ENCODE measurements at places on chromosomes 3 and 15.

DNA sequence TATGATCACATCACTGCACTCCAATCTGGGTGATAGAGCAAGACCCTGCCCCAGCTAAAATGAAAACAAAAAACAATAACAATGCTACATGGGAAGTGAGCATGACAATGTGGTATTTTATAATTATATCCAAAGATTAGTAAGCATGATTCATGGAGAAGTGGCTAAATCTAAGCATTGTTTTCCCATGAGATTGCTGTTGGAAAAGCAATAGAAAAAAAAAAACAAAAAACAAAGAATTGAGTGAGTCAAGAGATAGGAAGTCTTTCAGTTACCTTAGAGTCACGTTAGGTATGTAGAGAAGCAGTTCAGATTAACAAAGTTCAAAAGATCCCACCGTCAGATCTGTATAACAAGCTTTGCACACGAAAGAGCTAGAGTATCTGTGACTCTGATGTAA is 210.3 kb upstream of the CNTN6 start:
- no peak for DNase-seq

- no peak for DNase-seq
These were observed 15.4 kb downstream of the DPH3 start for GRCh38 chr3:16249336-16249735.

GRCh38 chr15:88894819-88895767 is at the start of gene HAPLN3:
HAPLN3 (minus strand) TSS chr15:88895544; CDS start chr15:88887298, 8,246 bp downstream.
- DNase-seq = peak; percentile 56

- DNase-seq = no peak
These were observed 2.2 kb downstream of the STRA6 start for GRCh38 chr15:74200412-74200815.

DNA sequence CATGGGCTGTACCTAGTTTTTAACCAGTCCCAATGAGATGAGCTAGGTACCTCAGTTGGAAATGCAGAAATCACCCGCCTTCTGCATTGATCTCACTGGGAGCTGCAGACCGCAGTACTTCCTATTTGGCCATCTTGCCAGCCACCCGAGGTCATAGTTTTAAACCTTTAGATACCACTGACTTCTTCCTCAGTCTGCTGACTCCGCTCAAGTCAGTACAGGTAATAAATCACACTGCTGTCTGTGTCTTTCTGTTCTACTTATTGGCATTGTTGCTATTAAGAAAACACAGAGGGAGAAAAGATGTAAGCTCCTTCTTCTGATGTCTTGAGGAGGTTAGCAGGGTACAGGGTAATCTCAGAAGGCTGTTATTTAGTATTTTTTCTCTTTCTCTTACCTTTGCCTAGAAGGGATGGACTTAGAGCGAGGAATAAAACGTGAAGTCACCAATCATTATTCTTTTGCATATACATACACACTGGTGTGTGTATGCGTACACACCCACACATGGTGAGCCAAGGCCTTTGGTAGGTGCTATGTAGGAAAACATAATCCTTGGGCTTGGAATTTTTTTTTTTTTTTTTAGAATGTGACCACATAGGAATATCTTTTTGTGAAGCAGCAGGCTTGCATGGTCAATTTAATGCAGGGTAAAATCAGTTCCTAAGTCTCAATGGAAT is 197.2 kb downstream of the EDEM1 start:
- no peak for DNase-seq

GRCh38 chr15:65077981-65078352 is 1.4 kb downstream of the KBTBD13 start:
- DNase-seq = peak; percentile 19

DNA sequence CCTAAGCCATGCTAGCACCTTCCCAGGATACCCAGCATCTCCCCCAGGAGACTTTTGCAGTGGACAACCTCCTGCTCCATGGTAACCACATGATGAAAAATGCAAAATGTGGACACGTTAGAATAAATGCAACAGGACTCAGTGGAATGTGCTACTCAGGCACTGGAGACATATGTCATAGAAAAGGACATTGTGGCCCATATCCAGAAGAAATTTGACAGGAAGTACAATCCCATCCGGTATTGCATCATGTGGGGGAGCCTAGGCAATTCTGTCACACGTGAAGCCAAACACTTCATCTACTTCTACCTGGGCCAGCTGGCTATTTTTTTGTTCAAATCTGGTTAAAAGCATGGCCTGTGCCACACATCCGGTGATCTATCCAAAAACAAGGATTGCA is 227.2 kb upstream of the GPR149 start:
- no peak for DNase-seq

DNA sequence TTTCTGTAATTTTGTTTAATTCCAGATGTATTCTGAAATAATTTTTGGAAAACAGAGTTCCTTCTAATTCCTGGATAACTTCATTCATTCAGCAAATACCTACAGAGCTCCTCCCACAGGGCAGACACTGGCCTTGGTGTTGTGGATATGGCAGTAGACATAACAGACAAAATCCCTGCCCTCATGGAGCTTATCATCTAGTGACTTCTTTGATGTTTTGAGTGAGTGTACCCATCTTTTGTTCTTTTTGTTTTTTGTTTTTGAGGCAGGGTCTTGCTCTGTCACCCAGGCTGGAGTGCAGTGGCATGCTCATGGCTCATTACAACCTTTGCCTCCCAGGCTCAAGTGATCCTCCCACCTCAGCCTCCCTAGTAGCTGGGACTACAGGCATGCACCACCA is 21.1 kb downstream of the DET1 start:
- no peak for DNase-seq

DNA sequence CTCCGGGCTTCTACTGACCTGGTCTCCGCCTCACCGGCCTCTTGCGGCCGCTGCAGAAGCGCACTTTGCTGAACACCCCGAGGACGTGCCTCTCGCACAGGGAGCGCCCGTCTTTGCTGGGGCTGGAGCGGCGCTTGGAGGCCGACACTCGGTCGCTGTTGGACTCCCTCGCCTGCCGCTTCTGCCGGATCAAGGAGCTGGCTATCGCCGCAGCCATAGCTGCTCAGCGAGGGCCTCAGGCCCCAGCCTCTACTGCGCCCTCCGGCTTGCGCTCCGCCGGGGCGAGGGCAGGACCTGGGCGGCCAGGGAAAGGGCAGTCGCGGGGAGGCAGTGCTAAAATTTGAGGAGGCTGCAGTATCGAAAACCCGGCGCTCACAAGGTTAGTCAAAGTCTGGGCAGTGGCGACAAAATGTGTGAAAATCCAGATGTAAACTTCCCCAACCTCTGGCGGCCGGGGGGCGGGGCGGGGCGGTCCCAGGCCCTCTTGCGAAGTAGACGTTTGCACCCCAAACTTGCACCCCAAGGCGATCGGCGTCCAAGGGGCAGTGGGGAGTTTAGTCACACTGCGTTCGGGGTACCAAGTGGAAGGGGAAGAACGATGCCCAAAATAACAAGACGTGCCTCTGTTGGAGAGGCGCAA is 319.2 kb downstream of the FGF12 start:
- DNase-seq = no peak

- no peak for DNase-seq
These were observed 2.9 kb upstream of the PSMA4 start for GRCh38 chr15:78537266-78537905.

GRCh38 chr15:69587723-69588426 is 135.3 kb downstream of the RPLP1 start:
- DNase-seq = no peak

DNA sequence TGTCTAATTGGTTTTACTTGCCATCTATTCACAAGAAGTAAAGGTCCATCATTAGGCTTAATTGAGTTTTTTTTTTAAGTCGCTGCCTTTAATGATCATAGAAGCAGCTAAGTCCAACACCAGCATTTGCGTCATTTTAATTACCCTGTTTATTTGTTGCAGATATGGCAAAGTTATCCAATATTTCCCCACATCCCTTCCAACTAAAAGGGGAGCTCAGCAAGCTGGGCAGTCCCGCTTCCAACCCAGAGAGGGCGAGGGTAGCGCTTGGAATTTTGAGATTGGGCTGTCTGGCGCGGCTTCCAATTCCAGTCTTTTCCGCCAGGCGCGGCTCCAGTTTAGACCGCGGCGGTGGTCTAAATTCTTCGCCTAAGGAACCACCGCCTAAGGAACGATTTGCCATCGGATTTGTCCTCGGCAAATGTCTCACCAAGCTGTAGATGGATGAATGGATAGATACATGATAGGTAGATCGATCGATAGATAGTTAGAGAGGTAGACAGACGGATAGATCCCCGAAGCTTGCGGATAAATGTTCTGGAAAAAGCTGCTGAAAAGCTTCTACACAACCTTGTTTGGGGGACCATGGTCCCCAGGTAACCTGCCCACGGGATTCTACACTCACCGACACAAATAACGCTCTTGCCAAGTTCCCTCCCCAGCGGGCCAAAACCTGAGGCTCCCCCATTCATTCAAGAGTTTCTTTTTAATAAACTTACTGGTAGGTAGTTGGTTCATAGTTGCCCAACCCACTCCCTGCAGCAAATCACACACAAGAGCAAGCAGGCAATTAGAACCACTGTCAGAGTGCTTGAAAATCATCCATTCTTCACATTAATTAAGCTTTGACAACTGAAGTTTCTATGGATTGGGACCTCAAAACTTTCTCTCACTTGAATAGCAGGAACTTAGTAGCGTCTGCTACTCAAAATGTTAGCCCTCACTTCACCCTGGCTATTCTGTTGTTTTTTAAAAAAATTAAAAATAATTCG is 49.1 kb downstream of the ZIC4 start:
- no peak for DNase-seq

DNA sequence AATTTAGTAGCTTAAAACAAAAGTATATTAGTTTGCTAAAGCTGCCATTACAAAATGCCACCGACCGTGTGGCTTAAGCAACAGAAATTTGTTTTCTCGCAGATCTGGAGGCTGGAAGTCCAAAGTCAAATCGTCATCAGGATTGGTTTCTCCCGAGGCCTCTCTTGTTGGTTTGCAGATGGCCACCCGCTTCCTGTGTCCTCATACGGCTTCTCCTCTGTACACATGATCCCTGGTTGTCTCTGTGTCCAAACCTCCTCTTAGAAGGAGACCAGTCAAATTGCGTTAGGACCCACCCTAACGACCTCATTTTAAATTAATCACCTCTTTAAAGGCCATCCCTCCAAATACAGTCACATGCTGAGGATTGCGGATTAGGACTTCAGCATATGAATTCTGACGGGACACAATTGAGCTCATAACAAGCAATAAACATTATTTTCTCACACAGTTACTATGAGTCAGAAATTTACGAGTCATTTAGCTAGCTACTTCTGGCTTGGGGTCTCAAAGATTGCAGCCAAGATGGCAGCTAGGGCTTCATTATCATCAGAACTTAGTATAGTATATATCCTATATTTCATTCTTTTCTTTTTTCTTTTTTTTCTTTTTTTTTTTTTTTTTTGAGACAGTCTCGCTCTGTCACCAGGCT is 58.4 kb downstream of the RPL39L start:
- DNase-seq = no peak

- DNase-seq = peak; percentile 90
These were observed 2.2 kb downstream of the MAPK6 start for GRCh38 chr15:52021128-52021671.

DNA sequence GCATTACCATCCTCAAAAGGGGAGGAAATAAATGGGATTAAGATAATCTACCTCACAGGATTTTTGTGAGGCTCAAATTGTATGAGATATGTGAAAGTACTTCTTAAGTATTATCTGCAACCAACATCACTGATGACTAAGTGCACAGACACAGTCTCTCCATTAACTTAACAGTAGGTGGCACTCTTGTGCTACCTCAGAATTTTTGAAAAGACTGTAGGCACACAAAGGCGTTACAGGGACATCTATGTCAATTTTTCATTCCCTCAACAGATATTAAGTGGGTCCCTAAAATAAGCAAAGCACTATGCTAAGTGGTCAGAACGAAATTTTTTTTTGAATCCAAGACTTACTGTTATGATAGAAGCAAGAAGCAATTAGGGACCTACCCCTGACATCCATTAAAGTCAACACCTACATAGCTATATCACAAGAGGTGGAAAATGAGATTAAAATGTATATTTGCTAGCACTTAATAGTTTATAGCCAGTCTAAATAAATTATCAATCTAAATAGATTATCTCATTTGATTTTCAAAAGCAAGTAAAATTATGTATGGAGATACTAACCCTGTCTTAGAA is 52.9 kb downstream of the RYK start:
- peak; percentile 60 for DNase-seq

- DNase-seq = no peak
These were observed 113.6 kb downstream of the POLR2M start for GRCh38 chr15:57820119-57820518.

DNA sequence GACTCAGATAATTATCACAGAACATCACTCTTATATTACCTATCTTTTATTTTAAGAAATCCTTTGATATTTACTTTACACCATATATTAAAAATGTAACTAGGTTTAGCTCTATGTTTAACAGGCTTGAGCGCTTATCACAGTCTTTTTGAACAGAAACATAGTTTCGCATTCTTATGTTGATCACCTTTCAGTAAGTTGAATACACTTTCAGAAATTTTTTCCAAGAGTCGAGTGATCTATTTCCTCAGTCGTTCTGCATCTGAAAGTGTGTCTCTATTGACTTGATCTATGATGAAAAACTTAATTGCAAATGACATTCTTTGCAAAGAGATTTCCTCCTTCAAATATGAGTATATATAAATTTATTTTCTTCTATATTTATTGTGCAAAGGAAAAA is 516.6 kb upstream of the KCNMB2 start:
- no peak for DNase-seq

DNA sequence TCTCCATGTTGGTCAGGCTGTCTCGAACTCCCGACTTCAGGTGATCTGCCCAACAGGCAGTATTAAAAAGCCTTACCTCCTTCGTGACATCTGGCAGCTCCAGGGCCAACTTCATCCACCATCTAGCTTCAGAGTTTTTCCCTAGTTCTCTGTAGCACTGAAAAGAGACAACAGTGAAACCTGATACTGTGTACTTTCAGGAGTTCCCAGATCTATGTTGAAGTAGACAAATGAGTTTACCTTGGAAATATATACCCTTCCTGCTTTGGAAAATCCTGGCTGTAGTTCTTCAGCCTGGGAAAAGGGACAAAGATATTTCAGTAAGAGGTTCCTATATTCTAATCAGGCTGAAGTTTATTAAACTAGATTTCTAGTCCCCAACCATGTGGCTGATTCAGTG is 18.0 kb downstream of the RMDN3 start:
- no peak for DNase-seq

GRCh38 chr15:71121442-71121841 is 6.2 kb downstream of the THSD4 start:
- DNase-seq = no peak

DNA sequence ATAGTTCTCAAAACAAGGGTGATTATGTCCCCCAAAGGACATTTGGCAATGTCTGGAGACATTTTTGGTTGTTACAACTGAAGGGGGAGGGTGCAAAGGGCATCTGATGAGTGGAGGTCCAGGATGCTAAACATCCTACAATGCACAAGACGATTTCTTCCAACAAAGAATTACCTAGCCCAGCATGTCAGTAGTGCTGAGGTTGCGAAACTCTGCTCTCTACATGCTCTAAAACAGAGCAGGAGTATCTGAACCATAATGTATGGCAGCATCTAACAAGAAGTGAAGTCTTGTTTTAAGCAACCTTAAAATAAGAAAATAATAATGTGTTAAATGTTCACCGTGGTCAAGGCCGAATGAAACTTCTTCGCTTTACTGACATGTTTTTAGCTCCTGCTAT is 7.0 kb downstream of the GYG1 start:
- no peak for DNase-seq

Data from CD4-positive, alpha-beta T cell treated with Interleukin-4 for 4 hours (primary cell).